Stimulated activated naive CD4-positive, alpha-beta T cell (primary cell): ENCODE measurements at places on chromosomes 7 and 10.

DNA sequence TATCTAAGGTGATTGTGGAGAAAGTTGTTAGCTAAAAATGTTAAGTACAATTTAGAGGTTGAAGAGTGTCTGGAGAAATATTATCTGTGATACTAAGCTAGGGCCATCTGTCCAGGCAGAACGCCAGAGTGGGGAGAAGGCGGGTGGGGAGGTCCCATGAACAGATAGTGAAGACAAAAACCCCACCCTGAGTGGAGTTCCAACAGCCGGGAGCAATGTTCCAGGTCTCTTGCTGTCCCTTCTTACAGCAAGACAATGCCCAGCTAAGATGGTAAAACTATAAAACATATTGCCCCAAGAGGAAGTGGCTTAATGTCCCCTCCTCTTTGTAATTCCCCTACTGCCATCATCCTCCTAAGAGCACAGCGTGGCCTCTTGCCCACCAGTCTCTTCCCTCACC lies 10.4 kb upstream of the IL15RA start:
- no peak for DNase-seq

DNA sequence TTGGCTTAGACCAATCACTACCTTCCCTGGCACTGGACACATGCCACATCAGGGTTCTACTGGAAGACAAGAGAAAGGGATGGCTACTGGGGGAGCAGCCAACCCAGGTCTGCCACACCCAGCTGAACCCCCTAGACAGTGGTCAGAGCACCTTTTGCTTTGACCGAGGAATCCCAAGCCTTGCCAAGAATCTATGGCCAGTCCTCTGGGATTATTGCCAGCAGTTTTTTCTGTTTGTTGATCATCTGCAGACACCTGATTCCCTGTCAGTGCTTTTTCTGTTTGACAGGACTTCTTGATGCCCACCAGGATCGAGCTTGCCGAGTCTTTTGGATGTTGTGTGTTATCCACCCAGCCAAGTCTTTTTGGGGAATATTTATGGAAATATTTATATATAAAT lies 476.2 kb upstream of the GALNT17 start:
- no peak for DNase-seq

DNA sequence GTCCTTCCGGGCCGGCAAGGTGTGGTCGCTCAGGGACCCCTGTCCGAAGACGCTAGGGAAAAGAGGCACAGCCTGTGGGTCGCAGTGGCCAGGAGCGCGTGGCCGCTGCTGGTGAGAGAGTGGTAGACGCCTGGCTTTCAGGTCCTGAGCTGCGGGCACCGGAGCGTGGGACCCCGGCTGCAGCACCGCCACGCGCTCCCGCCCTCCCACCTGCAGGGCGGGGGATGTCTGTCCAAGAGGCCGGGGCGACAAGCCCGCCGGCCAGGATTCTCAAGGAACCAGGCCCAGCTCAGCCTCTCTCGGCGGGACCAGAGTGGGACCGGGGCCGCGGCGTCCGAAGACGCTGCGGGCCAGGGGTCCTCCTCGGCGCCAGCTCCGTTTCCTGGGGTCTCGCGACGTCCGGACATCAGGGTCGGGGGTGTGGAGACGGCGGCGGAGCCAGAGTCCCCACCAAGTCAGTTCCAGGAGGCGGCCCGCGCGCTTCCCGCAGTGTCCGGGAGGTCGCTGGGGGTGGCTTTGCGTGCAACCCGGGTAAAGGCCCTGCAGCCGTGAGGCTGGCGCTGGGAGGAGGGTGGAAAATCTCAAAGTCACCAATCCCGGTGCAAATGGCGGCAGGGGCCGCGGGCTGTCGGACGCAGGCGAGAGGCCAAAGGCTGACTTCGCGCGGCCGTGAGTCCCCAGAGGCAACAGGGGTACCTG lies 5.5 kb downstream of the ZNF503 start:
- no peak for DNase-seq

DNA sequence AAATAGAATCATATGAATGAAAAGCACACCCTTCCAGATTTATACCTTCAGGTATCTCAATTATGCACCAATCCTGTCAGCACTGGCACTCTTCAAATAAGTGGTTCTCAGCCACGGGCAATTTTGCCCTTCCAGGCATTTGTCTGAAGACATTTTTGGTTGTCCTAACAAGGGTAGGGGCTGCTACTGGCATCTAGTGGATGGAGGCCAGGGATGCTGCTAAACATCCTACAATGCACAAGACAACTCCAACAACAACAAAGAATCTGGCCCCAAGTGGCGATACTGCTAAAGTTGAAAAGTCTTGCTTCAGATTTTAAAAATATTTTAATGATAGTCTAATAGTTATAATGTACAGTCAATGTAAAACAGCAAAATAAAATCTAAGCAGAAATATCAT lies 16.1 kb downstream of the CCDC186 start:
- DNase-seq: no peak

DNA sequence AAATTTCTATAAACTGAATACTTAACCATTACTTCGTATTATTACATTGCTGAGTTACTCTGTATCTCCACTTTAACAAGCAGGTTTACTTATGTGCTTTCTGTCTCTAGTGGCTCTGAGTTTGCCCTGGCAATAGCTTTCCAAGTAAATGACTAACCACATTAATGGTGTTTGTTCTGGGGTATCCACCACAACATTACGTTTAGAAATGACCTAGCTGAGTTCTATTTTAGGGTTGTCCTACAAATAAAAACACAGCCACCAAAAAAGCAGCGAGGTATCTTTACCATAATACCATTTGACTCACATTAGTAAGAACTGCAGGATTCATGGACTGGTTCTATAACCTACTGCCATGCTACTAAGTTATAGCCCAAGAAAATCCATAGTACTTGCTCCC lies 83.1 kb downstream of the HIBADH start:
- DNase-seq: no peak

GRCh38 chr7:96538632-96539031 lies 171.0 kb downstream of the SEM1 start:
- DNase-seq: no peak
